ENCODE measurements at places on chromosomes 1 and 21. TPM values are rescaled to one million over a fixed set of nuclear protein-coding genes. Genes with fewer than 3 reads are reported as not detected.

DNA sequence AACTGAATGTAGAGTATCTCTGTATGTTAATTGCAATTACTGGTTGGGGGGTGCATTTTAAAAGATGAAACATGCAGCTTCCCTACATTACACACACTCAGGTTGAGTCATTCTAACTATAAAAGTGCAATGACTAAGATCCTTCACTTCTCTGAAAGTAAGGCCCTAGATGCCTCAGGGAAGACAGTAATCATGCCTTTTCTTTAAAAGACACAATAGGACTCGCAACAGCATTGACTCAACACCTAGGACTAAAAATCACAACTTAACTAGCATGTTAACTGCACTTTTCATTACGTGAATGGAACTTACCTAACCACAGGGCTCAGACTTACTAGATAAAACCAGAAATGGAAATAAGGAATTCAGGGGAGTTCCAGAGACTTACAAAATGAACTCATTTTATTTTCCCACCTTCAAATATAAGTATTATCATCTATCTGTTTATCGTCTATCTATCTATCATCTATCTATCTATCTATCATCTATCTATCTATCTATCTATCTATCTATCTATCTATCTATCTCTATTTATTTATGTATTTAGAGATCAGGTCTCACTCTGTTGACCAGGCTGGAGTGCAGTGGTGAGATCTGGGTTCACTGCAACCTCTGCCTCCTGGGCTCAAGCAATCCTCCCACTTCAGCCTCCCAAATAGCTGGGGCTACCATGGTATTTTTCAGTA lies 47.8 kb downstream of the CHML start:
- DNase-seq: no peak

- DNase-seq: peak; percentile 42
Measured at GRCh38 chr1:162922201-162922600, 61.2 kb upstream of the CCDC190 start.

DNA sequence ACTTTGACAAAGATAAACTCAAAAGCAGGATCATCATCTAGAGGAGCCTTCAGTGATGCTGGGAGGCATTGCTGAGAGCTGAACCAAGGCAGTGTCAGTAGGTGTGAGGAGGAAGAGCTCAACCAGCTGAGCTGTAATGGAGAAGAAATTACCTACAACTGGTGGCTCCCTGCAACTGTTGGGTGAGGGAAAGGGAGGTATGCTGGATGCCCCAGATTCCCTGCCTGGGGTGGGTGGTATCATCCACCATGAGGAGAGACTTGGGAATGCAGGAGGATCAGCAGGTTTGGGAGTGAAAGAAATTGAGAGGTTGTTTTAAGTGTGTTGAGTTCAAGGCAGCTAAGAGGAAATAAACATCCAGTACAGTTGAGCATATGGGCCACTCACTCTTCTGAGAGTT lies 199.8 kb downstream of the DNM3 start:
- DNase-seq: no peak

DNA sequence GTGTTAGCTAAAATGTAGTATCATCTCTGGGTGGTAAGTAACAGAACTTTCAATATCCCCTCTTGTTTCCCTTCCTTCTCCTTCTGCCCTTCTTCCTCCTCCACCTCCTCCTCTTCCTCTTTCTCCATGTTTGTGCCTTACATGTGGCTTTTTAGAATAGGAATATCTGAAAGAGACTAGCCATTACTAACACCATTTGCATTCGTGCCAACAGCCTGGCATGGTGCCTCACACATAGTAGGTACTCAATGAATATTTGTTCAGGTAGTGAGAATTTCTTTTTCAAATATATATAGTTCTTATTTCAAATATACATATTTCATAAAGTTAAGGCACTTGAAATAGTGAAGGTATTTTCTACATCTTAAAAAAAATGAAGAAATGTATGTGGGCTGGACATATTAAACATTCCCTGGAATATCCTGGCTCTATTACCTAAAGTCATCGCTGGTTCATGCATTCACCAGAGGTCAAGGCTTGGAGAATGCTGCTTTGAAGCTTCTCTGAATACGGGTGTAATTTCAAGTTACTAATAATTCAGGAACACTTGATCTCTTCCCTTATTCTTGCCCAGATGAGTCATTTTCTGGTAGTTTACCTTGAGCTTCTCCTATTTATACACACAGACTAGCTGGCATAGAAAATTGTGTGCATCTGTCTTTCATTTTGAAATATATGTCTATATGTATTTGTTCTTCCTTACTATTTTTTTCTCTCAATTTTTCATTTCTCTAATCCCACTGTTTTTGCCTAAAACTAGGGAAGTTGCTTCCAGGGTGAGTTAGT lies 319.4 kb downstream of the TGFB2 start:
- DNase-seq: no peak

- DNase-seq: no peak
Measured at GRCh38 chr1:222975472-222976122, 160.8 kb downstream of the DISP1 start.

DNA sequence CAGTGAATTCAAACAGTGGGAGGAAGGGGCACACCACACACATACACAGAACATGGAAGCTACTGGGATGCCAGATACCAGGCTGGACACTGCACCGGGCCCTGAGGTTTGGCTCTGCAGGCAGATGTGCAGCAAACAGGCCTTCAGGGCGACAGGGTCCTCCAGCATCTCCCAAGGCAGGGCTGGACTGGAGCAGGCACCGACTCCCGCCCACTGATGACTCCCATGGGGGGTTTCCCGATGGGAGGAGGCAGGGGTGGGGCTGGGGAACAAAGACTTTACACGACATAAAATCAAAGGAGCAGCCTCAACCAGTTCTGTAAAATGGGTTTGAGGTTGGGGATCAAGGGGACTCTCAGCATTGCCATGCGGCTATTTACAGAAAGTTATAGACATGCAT lies 118.1 kb downstream of the SYT2 start:
- DNase-seq: no peak

DNA sequence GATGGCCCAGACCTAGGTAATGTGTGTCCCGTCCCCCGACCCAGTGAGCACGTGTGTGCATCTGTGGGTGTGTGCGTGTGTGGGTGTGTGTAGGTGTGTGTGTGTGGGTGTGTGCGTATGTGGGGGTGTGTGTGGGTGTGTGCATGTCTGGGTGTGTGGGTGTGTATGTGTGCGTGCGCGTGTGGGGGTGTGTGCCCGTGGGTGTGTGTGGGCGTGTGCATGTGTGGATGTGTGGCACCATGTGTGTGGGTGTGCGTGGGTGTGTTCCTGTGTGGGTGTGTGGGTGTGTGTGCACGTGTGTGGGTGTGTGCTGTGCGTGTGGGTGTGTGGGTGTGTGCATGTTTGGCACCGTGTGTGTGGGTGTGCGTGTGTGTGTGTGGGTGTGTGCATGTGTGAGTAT lies 309.5 kb downstream of the KIF26B start:
- DNase-seq: no peak

- no peak for DNase-seq
Measured at GRCh38 chr1:167314671-167315070, 94.0 kb downstream of the POU2F1 start.

DNA sequence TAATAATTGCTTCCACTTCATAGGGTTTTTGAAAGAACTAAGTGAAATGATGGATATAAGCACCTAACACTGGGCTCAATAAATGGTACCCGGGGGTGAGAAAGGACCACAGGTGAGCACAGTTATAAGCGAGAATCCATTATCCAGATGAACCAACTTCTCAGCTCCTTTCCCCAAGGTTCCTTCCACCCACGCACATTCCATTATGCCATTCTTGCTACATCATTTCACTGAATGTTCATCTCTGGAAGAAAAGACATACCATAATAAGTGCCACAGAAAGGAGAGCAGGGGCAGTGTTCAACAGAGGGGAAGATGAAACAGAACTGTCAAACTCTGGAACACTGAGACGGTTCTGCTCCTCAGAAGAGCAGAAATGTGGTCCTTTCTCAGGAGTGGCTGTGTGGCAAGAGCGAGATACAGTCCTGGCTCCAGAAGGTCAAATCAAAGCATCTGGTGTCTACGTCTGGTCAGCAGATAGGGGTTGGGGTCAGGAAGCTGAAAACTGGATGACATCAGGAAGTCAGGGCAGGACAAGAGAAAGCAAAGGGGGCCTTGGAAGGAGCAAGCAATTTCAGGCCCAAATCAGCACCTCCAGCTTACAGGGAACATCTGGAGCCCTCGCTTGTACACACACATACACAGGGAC lies 255.4 kb upstream of the TMEM51 start:
- no peak for DNase-seq

The VAMP3 gene
- 122 TPM for total RNA-seq

The FLG2 gene
- not detected for total RNA-seq

The PPFIA4 gene
- total RNA-seq: 0.17 TPM

The XKR8 gene
- total RNA-seq: 8.2 TPM

The TOMM20 gene
- 65.7 TPM for total RNA-seq

The FCMR gene
- total RNA-seq: not detected

The ADAM30 gene
- not detected for total RNA-seq

The SAMSN1 gene
- not detected for total RNA-seq

All from dermis blood vessel endothelial cell (primary cell).